ENCODE measurements at places on chromosomes 6 and 20. TPM values are rescaled to one million over a fixed set of nuclear protein-coding genes. Genes with fewer than 3 reads are reported as not detected.
A peak's percentile ranks its signal among the peaks of the same experiment; 100 is the strongest.

DNA sequence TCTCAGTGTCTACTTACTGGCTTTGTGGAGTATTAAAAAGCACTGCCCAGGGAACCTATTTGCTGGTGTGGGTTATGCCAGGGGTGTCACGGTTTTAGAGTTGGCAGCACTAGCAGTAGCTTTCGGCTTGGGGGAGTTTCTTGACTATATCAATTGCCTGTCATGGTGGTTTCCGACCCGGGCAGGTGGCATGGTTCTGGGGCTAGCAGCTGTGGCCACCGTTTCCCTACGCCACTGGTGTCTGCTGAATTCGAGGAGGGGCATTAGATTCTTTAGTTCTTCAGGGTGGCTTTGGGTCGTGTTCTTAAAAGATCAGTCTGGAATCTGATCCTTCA lies 55.6 kb upstream of the FOXC1 start:
- H3K36me3 ChIP-seq, result no peaks in the 10 kb centered on the region
- H3K27me3 ChIP-seq, result peaks cover 3% of the 10 kb centered on the region
- peak overlapping the region; percentile 33 for H3K4me3 ChIP-seq
- no peak for DNase-seq

Gene MUCL3
- not detected for total RNA-seq

Gene AIF1
- 0.44 TPM for total RNA-seq

Gene CLIC5
- 0.05 TPM for total RNA-seq

GRCh38 chr6:85287654-85288053 lies 162.2 kb upstream of the NT5E start:
- no peaks in the 10 kb centered on the region for H3K27me3 ChIP-seq
- no peak for DNase-seq
- H3K36me3 ChIP-seq, result no peaks in the 10 kb centered on the region
- H3K4me1 ChIP-seq, result no peaks in the 10 kb centered on the region
- H3K4me3 ChIP-seq, result no peak overlapping the region

DNA sequence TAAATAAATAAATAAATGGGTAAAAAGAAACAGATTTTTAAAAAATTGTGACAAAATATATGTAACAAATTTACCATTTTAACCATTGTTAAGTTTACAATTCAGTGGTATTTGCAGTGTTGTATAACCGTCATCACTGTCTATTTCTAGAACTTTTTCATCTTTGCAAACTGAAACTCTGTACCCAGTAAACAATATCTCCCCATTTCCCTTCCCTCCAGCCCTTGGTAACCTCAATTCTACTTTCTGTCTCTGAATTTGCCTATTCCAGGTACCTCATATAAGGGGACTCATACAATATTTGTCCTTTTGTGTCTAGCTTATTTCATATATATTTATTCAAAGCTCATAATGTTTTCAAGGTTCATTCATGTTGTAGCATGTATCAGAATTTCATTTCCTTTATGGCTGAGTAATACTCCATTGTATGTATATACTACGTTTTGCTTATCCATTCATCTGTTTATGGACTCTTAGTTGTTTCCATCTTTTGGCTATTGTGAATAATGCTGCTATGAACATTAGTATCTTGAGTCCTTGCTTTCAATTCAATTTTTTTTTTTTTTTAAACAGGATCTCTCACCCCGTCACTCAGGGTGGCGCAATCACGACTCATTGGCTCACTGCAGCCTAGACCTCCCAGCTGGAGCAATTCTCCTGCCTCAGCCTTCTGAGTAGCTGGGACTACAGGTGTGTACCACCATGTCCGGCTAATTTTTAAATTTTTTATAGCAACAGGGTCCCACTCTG lies 8.9 kb downstream of the MANBAL start:
- H3K4me1 ChIP-seq, result peaks cover 21% of the 10 kb centered on the region
- peaks cover 2% of the 10 kb centered on the region for H3K36me3 ChIP-seq
- no peaks in the 10 kb centered on the region for H3K27me3 ChIP-seq
- no peak overlapping the region for H3K4me3 ChIP-seq
- H3K27ac ChIP-seq, result no peak overlapping the region
- DNase-seq, result no peak

Gene SERPINB6
- total RNA-seq, result 131 TPM

Gene EDN1
- total RNA-seq, result 15.1 TPM

DNA sequence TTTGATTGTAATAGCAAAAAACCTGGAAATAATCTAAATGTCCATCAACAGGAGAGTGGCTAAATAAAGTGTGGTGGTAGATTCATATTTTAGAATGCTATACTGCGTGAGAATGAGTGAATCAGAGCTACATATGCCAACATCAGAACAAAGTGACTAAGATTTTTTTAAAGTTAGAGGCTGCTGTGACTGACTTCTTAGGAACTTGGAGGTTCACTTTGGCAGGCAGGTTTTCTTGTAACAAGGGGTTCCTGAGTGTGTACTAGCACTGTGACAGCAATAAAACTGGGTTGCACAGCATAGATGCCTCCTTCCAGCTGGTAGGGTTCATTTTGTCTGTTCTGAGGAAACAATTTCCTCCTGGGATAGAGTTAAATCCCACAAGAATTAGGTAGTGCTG lies 75.3 kb upstream of the ENPP5 start:
- no peak for DNase-seq
- H3K27ac ChIP-seq, result no peak overlapping the region
- no peaks in the 10 kb centered on the region for H3K4me1 ChIP-seq
- no peak overlapping the region for H3K4me3 ChIP-seq
- no peaks in the 10 kb centered on the region for H3K36me3 ChIP-seq

GRCh38 chr6:81727876-81728517 lies 24.5 kb downstream of the TENT5A start:
- H3K27ac ChIP-seq, result no peak overlapping the region
- no peak overlapping the region for H3K4me3 ChIP-seq
- no peak for DNase-seq
- H3K36me3 ChIP-seq, result no peaks in the 10 kb centered on the region
- no peaks in the 10 kb centered on the region for H3K27me3 ChIP-seq
- no peaks in the 10 kb centered on the region for H3K4me1 ChIP-seq

GRCh38 chr6:45504947-45505346 lies 127.2 kb upstream of the SUPT3H start:
- no peak overlapping the region for H3K4me3 ChIP-seq
- H3K27ac ChIP-seq, result no peak overlapping the region
- no peak for DNase-seq
- no peaks in the 10 kb centered on the region for H3K27me3 ChIP-seq
- no peaks in the 10 kb centered on the region for H3K4me1 ChIP-seq

DNA sequence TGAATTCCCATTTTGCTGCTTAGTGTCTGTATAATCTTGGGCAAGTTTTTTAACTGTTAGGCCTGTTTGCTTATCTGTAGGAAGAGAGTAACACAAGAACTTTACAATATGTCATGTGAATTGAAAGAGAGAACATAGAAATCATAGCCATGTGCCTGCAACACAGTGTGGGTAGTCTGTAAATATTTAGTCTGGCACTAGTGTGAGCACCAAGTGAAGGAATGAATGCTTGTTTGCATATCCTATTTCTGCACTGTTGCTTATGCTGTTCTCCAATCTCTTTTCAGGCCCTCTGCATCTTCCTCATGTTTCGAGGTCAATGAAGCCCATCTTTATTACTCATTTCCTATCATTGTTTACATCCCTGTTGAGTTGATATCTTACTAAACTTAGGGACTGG lies 49.2 kb downstream of the CBFA2T2 start:
- H3K4me3 ChIP-seq, result no peak overlapping the region
- H3K36me3 ChIP-seq, result no peaks in the 10 kb centered on the region
- no peak for DNase-seq
- H3K4me1 ChIP-seq, result 0 out of 2 replicates have a peak, but pooled peaks cover 6% of the 10 kb centered on the region
- no peak overlapping the region for H3K27ac ChIP-seq

Gene C4A
- total RNA-seq, result 8.1 TPM

GRCh38 chr6:18053555-18054445 lies 66.4 kb upstream of the KIF13A start:
- H3K4me1 ChIP-seq, result peaks cover 12% of the 10 kb centered on the region
- no peaks in the 10 kb centered on the region for H3K36me3 ChIP-seq
- peak overlapping the region; percentile 55 for H3K27ac ChIP-seq
- H3K4me3 ChIP-seq, result no peak overlapping the region
- no peak for DNase-seq

- no peak overlapping the region for H3K4me3 ChIP-seq
- no peaks in the 10 kb centered on the region for H3K36me3 ChIP-seq
- H3K4me1 ChIP-seq, result no peaks in the 10 kb centered on the region
- no peak for DNase-seq
- H3K27ac ChIP-seq, result no peak overlapping the region
Observed at GRCh38 chr6:136036601-136037000, 185.1 kb downstream of the PDE7B start.
